ENCODE measurements at places on chromosomes 6 and 20.

DNA sequence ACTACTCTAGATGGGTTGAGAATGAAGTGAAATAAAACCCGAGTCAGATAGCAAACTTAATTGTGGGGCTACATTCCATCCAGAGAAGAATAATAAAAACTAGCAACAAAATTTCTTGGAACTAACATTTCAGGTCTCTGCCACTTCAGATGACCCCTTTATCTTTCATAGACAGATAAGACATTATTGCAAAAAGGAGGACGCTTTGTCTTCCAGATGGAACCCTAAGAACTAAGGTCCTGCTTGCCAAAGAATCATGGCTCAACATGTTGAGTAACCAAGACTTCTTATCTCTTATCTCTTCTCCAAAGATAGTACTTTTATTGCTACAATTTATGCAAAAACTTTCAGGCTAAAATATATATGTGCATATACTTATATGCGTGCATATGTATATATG lies 221.1 kb upstream of the PREP start:
- no peak for DNase-seq

GRCh38 chr20:13458860-13459451 lies 179.8 kb downstream of the TASP1 start:
- DNase-seq = no peak

- no peak for DNase-seq
Measured at GRCh38 chr6:158808941-158809678, 10.1 kb downstream of the EZR start.

GRCh38 chr6:6392214-6393068 lies 72.0 kb upstream of the F13A1 start:
- DNase-seq = no peak
